Fibroblast of skin of left biceps (primary cell): ENCODE measurements at places on chromosomes 2 and 18.

DNA sequence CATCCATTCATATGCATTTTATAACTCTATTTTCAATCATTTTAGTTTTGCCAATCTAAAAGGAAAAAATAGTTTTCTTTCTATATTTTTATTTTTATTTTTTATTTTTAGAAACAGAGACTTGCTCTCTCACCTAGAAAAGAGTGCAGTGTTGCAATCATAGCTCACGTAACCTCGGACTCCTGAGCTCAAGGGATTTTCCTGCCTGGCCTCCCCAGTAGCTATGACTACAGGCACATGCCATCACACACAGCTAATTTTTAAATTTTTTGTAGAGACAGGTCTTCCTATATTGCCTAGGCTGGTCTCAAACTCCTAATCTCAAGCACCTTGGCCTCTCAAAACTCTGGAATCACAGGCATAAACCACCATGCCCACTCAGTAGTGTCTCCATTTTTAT lies 125.5 kb upstream of the XIRP2 start:
- DNase-seq = no peak

DNA sequence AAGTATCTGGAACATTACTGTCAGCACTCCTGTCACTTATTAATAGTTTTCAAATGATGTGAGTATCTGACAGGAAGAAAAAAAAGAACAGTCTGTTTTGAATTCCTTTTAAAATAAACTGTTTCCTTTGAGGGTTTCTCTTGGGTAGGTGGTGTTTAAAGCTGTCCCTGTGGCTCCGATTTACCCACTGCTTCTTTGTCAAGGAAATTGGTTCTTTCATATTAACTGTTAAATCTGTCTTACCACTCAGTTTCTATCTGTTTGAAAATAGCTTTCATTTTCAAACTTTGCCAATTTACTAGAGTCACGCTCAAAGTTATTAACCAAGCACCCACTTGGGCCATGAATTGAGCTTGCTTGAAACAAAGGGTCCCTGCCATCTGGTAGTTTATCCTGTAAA lies 614.6 kb upstream of the NXPH2 start:
- DNase-seq = no peak

- no peak for DNase-seq
Measured at GRCh38 chr2:96342085-96342484, 6.5 kb downstream of the NCAPH start.

DNA sequence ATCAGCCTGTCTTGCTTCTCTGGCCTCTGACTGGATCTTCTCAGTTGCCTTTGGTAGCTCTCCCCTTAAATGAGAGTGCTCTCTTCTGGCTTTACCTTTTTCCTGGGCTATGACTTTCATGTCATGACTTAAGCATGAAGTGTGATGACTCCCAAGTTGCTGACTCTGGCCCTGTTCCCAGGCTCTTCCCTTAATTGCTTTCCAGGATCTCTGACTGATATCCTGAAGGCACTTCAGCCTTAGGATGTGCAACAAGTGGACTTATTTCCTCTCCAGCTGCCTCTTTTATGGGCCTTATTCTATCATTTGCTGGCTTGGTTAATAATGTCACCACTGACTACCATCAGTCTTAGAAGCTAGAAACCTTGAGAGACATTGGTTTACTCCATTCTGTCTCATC lies 17.4 kb downstream of the SEMA4F start:
- DNase-seq = no peak

GRCh38 chr2:42547014-42547413 lies 21.4 kb upstream of the MTA3 start:
- DNase-seq = no peak
